ENCODE measurements at places on chromosomes 1 and 21.

DNA sequence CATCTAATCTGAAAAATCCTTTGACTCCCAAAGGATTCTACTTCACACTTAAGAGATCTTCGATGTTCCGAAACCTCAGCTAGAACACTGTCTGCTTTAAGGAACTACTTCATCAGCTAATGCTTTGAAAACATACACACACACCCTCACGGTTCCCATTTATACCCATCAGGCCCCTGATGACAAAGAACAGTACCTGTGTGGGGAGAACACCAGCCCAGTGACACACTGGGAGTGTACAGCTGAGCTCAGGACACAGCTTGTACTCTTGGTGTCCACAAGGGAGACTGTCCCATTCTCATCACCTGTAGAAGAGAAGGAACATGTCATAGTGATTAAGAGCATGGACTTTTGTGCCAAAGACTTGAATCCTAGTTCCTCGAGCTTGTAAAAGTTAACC lies 6.6 kb downstream of the WDR77 start:
- no peak for DNase-seq

DNA sequence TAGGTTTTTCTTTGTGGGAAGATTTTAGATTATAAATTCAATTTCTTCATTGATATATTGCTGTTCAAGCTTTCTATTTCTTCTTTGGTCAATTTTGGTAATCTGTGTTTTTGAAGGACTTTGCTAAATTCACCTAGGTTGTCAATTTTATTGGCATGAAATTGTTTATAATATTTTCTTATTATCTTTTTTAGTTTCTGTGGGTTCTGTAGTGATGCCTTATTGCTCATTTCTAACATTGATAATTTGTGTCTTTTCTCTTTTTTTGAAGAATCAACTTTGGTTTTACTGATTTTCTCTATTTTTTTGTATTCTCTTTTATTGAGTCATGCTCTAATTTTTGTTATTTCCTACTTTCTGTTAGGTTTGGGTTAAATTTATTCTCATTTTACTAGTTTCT lies 123.2 kb downstream of the ADSS2 start:
- no peak for DNase-seq

DNA sequence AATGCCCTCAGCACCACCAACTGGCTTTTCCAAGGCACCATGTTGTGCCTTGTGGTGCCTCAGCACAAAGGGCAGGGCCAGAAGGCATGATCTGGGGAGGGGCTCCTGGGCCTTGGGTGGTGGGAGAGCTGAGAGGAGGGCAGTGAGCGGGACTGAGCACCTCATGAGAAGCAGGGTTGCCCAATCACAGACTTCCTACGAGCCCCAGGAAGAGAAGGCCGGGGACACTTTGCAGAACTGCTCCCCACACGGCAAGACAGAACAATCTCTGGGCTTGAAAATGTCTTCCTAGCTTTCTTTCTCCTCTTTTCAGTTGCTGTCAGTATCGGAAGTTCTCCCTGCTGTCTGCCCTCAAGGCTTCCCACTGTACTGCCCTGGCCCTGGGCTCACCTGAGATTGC lies 6.8 kb downstream of the KCNJ10 start:
- no peak for DNase-seq

GRCh38 chr1:68459796-68460195 lies 10.0 kb upstream of the RPE65 start:
- no peak for DNase-seq

- no peak for DNase-seq
These were observed 525.6 kb downstream of the PTBP2 start for GRCh38 chr1:97247196-97247595.

DNA sequence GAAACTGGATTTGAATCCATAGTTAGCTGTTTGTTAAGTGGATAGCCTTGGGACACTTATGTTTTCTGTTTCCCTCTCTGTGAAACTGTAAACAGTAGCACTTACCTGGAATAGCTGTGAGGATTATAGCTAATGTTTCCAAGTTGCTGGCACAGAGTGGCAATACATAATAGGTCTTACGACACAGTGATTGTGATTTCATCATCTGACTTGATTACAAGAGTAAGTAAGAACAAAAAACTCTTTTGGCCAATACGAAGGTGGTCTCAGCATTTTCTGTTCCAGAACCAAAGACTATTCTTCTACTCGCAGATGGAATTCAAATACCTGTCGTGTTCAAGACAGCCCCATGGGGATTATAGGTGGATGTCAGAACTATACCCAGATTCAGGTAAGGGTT lies 2.1 kb downstream of the C8B start:
- DNase-seq, result no peak

DNA sequence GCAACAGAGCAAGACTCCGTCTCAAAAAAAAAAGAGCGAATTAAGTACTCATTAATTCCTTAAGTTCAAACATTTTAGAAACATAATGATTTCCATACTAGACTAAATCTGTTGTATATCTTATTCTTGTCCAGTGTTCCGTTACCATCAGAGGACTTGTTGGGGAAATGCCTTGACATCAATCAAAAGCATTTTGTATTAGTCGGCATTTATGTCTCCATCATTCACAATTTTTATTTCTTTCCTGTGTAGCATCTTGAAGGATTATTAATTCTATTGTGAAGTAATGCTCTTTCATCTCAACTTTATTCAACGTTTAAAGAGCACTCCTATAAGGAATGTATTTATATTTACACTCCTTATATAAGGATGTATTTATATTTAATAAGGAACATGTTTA lies 82.9 kb upstream of the QSOX1 start:
- DNase-seq, result no peak

DNA sequence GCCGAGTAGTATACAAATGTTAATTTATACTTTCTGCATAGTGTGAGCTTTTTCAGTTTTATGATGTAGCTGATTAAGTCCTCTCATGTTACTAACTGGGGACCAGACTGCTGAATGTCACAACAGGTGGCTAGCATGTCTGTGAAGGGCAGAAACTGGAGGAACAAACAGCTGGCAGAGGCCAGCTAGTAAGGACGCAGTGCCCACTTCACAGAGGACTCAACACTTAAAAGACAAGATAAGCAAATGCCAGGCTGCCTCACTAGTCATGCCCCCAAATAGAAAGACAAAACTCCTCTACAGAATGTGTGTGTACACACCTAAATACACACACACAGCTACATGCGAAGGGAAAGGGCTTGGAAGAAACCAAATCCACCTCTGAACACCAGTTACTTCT lies 73.8 kb upstream of the ZNF678 start:
- DNase-seq, result no peak

DNA sequence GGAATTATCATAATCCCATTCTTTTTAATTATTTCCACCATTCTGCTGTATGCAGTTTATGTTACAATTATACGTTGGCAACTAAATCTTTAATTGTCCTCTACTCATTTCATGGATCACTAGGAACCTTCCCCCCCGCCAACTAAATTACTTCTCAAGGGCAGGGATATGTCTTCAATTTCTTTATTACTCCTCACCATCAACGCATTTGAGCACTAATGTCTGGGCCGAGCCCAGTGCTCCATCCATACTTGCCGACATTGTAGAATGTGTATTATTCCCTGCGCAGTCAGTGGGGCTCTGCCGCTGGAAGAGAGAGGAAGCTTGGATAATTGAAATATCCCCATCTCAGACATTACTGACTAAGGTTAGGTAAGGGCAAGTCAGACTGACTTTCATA lies 236.4 kb upstream of the AJAP1 start:
- no peak for DNase-seq

DNA sequence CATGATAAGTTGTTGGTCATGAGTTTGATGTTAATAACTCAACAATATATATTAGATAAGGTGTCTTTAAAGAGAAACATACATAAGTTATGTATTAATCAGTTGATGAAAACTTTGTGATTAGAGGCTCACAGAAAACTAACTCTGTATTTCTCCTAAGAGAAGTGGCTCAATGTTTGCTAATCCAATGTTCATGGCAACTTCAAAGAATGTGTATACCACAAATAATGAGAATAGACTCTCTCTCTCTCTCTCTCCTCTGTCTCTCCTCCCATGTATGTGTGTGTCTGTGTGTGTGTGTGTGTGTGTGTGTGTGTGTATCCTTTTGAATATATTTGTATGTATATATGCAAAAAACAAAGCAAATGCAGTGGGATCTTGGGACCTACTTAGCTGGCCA lies 1304.9 kb downstream of the MRPL39 start:
- DNase-seq, result no peak

DNA sequence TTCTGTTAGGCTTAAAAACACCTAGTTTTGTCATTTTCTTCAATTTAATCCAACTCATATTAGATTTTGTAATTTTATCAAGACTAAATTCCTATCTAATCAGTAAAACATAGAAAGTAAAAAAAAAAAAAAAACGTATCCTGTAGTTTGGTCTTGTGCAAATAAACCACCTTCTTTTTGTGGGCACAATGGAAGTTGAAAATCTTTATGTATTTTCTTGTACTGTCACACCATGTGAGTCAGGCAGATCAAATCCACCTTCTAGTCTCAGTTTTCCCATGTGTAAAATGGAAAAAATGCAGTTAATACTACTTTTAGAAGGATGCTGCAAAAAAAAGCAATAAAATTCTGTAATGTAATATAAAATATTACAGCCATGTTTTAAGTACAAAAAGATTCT lies 129.8 kb downstream of the CYYR1 start:
- DNase-seq, result no peak

DNA sequence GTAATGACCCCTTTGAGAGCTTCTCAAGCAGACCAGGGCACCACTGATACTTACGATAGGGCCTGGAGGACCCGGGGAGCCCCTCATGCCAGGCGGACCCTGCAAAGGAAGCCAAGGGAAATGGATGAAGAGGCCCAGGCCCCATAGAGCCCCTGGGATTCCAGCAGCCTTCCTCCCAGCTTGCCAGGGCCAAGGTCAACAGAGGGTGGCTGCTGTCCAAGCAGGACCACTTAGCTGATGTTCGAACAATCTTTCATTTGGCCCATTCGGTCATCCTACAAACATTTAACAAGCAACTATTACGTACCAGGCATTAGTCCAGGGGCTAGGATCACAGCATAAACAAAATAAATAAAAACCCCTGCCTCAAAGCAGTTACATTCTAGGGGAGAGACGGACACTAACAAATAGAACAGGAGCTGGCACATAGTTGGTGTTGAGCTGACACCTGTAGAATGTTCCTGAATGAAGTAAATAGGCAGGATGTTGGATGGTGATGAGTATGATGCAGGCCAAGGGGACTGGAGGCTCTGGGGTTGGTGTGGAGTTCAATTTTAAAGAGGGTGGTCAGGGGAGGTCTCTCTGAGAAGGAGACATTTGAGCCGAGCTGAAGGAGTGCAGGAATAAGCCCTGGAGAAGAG lies 27.0 kb upstream of the PEF1 start:
- no peak for DNase-seq

DNA sequence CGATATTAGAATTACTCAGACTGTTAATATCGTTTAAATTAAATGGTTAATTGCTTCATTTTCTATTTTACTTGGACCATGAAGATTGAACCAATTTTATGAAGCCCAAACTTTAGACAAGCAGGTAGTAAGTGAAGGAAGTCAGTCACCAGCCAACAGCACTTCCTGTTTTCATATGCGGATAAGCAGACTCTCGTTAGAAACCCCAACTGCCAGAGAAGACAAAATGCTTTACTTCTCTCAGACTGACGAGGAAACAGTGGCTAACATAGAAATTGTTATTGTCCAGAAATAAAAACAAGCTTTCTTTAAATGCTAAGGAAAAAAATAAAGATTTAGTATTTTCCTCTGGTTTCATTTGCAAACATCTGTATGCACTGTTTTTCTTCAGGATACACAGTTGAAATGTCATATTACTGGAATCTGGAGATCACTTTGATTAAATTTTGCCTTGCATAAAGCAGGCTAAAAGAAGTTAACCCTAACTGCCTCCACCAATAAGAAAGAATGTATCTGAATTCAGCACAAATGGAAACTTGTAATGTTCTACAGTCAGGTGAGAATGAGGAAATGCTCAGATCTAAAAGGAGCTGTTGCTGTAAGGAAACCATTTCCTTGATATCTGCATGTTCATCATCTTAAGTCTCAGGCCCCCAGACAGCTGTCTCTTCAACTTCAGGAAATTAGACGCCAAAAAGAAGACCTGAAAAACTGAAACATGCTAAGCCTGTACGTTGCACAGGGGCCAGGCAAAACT lies 129.8 kb upstream of the SAMSN1 start:
- DNase-seq, result no peak

DNA sequence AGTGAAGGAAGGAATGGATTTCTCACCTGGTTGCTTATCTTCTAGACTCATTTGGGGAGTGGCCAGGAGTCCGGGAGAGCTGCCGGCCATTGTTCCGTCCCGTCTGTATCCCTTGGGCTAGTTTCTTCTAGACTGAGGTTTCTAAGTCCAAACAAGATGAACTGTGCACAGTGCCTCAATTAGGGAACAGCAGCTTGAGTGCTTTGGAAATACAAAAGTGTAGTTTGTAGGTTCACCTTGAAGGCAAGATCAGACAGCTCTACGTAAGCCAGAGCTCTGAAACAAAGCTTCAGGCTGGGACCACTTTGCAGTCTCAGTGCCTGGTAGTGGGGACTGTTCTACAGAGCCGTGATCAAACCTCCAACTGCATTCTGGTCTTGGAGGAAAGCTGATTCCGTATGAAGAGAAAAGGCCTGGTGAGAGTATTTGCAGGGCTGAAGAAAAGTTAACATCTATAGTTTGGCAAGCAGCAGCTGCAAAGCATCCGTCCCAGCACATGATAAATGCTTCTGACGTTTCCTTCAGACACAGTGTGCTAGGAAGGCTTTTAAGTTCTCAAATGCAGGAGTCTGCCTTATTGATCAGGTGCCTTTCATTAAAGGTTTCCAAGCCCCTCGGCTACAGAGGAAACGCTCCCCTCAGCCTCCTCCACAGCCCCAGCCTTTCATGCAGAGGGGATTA lies 432.8 kb downstream of the KIF26B start:
- DNase-seq, result no peak

- DNase-seq, result no peak
These were observed 12.7 kb upstream of the S100A8 start for GRCh38 chr1:153403421-153404085.

DNA sequence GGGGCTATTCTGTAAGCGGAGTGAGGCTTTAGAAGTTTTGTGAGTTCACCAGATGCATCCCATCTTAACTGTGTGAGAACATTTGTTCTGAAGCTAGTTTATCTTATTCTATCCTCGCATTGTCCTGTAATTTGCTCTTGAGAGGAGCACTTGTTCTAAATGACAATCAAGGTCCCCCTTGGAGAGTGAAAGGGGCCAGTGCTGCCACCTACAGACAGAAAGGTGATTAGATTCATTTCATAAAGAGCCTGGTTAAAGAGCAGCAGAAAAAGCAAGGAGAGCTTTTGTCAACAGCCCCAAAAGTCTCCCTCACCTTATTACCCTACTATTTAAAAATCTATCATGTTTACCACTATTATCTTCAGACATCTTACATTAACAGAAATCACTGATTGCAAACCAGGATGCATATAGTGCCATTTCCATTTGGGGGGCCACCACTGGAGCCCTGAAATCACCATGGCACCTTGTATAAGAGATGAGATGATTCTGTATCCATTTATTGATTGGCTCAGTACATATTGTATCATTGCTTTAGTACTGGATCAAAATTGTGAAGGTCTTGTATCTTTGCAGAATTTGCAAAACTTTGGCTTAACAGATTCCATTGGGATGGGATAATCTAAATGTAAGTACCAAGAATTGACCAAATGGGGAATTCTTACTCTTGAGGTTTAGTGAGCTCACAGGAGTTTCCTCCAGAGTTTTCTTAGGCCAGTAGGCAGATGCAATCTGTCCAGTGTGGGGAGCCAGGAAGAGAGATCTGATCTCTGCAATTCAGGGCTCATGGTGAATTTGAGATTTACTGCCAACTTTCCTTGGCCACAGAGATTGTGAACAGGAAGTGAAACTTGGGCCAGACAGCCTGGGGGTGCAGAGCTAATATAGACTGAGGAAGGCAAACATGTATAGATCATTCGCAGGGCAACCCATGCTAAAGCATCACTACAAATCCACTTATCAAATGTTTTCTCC lies 64.3 kb upstream of the TRABD2B start:
- peak; percentile 17 for DNase-seq
